Left lung (tissue), 14 donors: ENCODE measurements at places on chromosomes 16 and 17. TPM values are rescaled to one million over a fixed set of nuclear protein-coding genes. Genes with fewer than 3 reads are reported as not detected.
A peak's percentile ranks its signal among the peaks of the same experiment; 100 is the strongest.

- DNase-seq = no peak
- H3K4me1 ChIP-seq = peaks cover 62% of the 10 kb centered on the region
- no peaks in the 10 kb centered on the region for H3K36me3 ChIP-seq
- no peak overlapping the region for H3K4me3 ChIP-seq
Measured at GRCh38 chr16:20866145-20866772, 33.9 kb downstream of the DCUN1D3 start.

ALOX12B gene
- total RNA-seq = 0.32 TPM

ASPHD1 gene
- total RNA-seq = 15.6 TPM

GRCh38 chr16:25868706-25869370, 177.1 kb downstream of the HS3ST4 start:
- H3K4me1 ChIP-seq = no peaks in the 10 kb centered on the region
- H3K27ac ChIP-seq = no peak overlapping the region
- H3K27me3 ChIP-seq = no peaks in the 10 kb centered on the region
- no peaks in the 10 kb centered on the region for H3K36me3 ChIP-seq

TGFB1I1 gene
- total RNA-seq = 49.3 TPM

- H3K4me3 ChIP-seq = peak overlapping the region; percentile 4
- peak overlapping the region; percentile 50 for H3K27ac ChIP-seq
- no peaks in the 10 kb centered on the region for H3K36me3 ChIP-seq
- H3K27me3 ChIP-seq = no peaks in the 10 kb centered on the region
- peak; percentile 77 for DNase-seq
- H3K4me1 ChIP-seq = peaks cover 4% of the 10 kb centered on the region
Measured at GRCh38 chr16:30844671-30845449, 49.0 kb downstream of the BCL7C start.
